ENCODE measurements at places on chromosomes 7 and 10.

GRCh38 chr10:48279081-48279751 lies 4.7 kb upstream of the FRMPD2 start:
- no peak for DNase-seq

- no peak for DNase-seq
Observed at GRCh38 chr7:5470167-5470532, 46.5 kb upstream of the TNRC18 start.

- no peak for DNase-seq
Observed at GRCh38 chr10:11846542-11846941, 23.4 kb downstream of the PROSER2 start.

- DNase-seq = no peak
Observed at GRCh38 chr7:28748346-28748745, 209.8 kb downstream of the TRIL start.

GRCh38 chr10:27646194-27646593 lies 99.4 kb downstream of the MKX start:
- DNase-seq = no peak

- no peak for DNase-seq
Observed at GRCh38 chr7:120156476-120156875, 116.5 kb upstream of the KCND2 start.

DNA sequence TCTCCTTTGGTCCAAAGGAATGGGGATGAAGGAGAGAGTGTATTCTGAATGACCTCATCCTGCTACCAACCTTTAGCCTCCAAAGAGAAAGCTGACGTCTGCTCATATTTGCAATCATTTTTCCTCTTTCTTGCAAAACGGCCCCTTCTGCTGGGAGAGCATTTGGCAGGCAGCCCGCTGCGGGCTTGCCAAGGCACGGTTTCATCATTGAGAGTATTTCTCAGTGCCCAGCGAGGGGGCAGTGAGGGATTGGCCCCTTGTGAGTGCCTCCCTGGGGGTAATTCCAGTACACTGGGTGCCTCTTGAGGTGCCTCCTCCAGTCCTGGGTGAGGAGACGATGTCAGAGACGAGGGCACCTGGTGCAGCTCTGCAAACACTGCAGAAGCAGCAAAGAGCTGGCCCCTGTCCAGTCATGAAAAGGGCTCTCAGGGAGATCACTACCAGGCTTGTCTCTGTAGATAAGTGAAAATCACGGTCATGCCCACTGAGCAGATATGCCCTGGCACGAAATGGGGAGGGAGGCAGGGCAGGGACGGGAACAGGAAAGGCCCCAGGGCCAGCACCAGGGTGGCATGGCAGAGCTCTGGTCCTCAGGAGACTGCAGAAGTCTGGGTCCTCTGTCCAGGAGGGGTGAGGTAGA lies 48.7 kb upstream of the SHH start:
- DNase-seq = no peak

- DNase-seq = no peak
Observed at GRCh38 chr7:117061751-117062150, 108.5 kb downstream of the ST7 start.

DNA sequence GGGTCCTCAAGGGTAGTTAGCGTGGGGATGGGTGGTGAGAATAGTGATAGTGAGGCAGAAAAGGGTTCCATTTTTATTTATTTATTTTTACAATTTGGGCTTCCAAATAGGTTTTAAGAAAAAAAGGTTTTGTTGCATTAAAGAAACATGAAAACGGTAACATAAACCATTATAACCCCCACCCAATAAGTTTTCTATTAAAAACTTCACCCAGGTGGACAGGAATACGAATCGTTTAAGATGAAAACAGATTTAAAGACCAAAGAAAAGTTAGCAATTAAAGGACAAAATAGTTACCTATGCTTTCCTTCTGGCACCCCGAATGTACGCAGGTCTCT lies 78.7 kb downstream of the ZFAND4 start:
- DNase-seq = no peak

DNA sequence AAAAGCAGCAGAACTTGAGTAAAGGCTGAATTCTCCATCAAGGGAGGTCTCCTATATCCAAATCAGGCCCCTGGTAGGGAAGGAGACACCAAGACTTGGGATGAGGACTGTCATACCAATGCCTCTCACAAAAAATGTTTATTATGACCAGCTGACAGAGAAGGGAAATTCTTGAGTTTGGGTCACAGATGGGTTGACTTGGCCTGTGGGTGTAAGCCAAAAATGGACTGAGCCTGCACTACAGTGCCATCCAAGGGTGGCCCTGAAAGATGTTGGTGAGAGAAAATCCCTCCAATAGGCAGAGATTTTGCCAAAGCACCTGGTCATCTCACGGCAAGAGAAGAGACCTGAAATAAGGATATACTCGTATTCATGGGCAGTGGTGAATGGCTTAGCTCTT lies 27.0 kb upstream of the PPIF start:
- no peak for DNase-seq

- DNase-seq = no peak
Observed at GRCh38 chr7:139560199-139560598, 36.7 kb downstream of the CLEC2L start.

DNA sequence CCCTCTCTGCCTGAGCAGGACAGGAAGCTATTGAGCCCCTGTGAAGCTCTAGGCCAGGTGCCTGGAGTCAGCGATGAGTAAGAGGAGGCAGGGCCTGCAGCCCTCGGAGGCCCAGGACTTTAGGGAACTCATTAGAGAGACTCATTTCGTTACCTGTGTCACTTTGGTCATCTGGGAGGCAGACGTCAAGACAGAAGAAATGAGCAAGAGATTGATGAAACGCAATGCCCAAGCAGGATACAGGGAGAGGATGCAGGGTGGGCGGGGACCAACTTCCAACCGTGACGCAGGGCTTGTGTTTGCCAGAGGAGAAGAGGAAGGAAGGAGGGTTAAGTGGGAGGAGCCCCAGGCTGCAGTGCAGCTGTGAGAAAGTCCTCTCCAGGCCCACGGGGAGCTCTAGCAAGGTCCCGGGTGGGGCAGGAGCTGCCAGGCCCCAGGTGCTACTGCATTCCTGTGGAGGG lies 26.4 kb upstream of the GNA12 start:
- peak; percentile 15 for DNase-seq

- DNase-seq = no peak
Observed at GRCh38 chr10:12448729-12449391, 99.5 kb downstream of the CAMK1D start.

- no peak for DNase-seq
Observed at GRCh38 chr7:5207131-5207530, 17.1 kb downstream of the WIPI2 start.

GRCh38 chr7:25759286-25759685 lies 392.7 kb upstream of the NFE2L3 start:
- no peak for DNase-seq

DNA sequence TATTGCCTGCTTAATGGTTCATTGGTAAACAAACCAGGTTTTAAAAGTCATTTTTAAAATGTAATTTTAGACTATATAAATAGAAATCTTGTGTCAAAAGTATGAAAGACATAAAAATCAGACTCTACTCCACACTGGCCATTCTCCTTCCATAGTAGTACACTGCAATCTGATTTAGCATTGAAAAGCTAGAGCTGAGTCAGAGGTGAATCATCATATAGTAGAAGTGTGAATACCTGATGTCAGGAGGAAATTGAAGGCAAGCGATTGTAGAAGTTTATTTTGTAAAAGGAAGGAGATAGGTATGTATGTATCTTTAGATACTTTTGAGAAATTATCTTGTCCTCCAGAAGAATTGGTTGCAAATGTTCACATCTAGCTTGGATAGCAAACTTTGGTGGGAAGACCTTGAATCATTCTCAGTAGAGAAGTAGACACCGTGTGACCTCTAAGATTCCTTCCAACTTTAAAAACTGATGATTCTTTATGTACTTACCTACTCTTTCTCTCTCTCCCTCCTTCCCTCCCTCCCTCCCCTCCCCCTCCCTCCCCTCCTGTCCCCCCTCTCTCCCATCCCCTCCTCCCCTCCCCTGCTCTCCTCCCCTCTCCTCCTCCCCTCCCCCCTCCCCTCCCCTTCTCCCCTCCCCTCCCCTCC lies 88.1 kb downstream of the BTAF1 start:
- no peak for DNase-seq

- no peak for DNase-seq
Observed at GRCh38 chr7:6382817-6383216, 64.9 kb downstream of the DAGLB start.

- no peak for DNase-seq
Observed at GRCh38 chr10:48476279-48476982, 128.4 kb downstream of the ARHGAP22 start.

GRCh38 chr10:52019077-52019555 lies 295.0 kb upstream of the DKK1 start:
- DNase-seq = no peak

DNA sequence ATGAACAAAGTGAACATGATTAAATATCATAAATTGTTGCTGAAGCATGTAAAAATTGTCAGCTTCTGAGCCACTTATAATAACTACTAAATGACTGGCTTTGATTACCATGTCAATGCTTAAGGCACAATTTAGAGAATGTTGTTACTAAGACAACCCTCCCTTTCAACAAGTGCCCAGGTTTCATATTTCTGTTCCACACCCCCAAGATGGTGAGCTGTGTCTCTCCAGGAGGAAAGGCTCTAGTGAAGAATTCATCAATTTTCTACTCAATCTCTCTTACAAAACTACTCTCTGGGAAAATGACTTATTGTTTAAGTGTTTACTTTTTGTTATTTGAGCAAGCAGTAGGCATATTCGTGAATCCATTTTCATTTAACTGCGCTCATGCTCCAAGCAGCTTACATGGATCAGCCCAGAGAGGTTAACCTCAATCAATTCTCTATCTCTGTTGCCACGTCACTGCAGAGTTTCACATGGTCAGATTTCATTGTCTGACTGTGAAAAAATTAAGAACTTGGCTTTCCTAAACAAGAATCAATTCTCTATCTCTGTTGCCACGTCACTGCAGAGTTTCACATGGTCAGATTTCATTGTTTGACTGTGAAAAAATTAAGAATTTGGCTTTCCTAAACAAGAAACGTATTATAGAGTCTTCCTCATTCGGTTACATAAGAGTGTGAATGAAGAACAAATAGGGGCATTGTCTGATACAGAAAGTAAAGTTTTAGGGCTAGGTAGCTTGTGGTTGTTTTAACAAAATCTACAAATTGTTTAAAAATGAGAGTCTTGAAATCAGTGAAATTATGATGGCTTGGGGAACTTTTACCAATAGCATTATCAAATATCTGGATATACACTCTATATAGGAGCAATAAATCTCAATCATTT lies 49.7 kb downstream of the CCDC71L start:
- no peak for DNase-seq

- no peak for DNase-seq
Observed at GRCh38 chr7:156932006-156932405, 17.5 kb upstream of the NOM1 start.

DNA sequence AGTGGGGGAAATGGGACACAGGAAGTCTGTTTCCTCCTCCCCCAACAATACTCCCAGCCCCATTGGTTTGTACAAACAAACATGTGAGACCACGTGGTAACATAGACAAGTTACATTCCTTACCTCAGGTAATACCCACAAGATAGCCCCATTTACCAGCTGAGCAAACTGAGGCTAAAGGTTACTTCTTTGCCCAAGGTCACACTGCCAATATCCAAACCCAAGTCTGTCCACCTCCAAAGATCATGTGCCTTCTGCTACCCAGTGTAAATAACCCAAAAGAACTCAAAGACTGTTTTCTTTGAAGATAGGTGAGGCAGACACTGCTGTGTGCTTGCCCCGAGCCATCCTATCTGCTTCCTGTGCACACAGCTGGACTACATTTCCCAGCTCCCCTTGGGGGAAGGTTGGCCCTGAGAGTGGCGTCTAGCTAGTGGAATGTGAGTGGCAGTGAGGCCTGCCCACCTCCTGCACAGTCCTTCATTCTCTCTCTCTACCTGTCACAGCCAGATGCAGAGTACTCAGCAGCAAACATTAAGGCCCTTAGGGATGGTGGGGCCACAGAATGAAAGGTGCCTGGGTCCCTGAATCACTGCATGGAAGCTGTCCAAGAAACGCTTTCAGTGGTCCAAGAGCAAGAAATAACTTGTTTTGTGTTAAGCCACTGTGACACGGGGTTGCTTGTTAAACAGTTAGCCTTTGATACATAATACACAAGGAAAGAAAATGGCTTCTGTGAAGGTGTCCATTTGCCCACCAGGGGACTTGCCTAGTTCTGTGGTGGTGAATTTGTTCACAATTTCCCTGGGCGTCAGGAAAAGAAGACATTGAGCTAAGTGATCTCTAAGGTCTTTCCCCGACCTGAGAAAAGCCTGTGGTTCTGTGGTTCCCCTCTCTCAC lies 257.7 kb upstream of the NFE2L3 start:
- DNase-seq = no peak

GRCh38 chr7:34320926-34321661 lies 336.9 kb upstream of the NPSR1 start:
- peak; percentile 56 for DNase-seq

DNA sequence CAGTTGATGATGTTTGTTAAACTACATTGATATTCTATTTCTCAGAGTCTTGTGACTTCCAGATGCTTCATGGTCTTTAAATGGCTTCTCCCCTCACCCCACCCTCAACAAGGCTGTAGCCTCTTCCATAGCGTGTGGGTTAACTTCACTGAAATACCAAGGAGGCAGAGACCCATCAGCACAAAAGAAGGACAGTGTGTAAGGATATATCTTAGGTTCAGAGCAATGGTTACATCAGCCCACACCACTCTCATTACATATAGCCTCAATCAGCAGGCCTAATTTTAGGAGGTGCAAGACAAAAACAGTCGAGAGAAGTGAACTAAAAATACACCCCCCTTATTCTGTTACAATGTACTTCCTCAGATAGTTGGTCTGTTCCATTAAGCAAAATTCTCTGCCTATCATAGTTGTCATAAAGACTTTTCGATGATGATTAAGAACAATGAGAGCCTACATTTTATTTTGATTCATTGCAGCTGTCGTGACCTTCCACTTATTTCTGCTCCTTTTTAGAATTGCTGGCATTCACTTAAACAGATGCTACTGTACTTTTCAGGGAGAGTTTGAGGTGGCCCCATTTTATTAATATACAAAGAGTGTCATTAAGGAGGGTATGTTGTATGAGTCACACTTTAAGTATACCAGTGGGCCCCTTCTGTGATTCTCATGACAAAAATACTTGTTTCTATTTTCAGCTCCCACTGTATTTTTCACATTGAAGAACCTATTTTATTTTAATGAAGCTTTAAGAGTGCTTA lies 52.1 kb downstream of the WIPF3 start:
- DNase-seq = no peak

DNA sequence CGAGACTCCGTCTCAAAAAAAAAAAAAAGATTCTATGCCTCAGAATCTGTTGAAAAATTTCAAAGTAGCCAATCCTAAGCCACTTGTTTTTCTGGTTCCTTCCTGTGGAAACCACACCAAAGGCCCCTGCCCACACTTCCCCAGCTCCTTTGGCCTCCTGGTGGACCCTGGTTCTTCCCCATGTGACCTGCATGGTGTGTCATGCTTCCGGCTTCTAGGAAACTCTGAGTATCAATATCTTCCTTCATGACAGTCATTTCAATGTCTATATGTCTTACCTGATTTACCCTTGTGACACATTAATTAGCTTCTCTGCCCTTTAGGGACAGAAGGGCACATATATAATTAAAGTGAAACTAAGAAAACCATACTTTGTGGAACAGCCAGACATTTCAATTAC lies 80.4 kb upstream of the GRB10 start:
- no peak for DNase-seq

GRCh38 chr7:136034132-136034531 lies 57.0 kb upstream of the MTPN start:
- no peak for DNase-seq

- no peak for DNase-seq
Observed at GRCh38 chr10:125127110-125127509, 33.3 kb downstream of the CTBP2 start.

- no peak for DNase-seq
Observed at GRCh38 chr10:18980089-18980629, 68.4 kb upstream of the MALRD1 start.

- no peak for DNase-seq
Observed at GRCh38 chr7:152866125-152866524, 106.6 kb downstream of the ACTR3B start.
